ENCODE measurements at places on chromosomes 1 and 21. TPM values are rescaled to one million over a fixed set of nuclear protein-coding genes. Genes with fewer than 3 reads are reported as not detected.

- no peak overlapping the region for H3K4me3 ChIP-seq
- no peaks in the 10 kb centered on the region for H3K36me3 ChIP-seq
- no peak overlapping the region for H3K27ac ChIP-seq
- H3K27me3 ChIP-seq, result no peaks in the 10 kb centered on the region
- no peak for DNase-seq
Measured at GRCh38 chr1:177960939-177961622, 8.8 kb downstream of the SEC16B start.

The EPHA2 gene
- 141 TPM for total RNA-seq

DNA sequence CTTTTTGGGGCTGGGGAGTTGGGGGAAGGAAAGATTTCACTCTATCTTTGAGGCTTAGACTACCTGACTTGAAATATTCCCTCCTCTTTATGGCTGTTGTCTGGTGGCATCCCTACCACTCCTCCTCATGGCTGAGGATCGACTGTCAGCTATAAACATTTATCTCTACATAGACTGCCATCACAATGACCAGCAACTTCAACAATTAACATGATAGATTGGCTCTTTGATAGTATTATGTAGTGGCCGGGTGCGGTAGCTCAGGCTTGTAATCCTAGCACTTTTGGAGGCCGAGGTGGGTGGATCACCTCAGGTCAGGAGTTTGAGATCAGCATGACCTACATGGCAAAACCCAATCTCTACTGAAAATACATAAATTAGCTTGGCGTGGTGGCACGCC, 72.4 kb downstream of the GABPA start:
- peaks cover 7% of the 10 kb centered on the region for H3K27me3 ChIP-seq
- no peak overlapping the region for H3K4me3 ChIP-seq
- no peaks in the 10 kb centered on the region for H3K36me3 ChIP-seq
- no peaks in the 10 kb centered on the region for H3K4me1 ChIP-seq
- no peak overlapping the region for H3K27ac ChIP-seq
- no peak for DNase-seq

DNA sequence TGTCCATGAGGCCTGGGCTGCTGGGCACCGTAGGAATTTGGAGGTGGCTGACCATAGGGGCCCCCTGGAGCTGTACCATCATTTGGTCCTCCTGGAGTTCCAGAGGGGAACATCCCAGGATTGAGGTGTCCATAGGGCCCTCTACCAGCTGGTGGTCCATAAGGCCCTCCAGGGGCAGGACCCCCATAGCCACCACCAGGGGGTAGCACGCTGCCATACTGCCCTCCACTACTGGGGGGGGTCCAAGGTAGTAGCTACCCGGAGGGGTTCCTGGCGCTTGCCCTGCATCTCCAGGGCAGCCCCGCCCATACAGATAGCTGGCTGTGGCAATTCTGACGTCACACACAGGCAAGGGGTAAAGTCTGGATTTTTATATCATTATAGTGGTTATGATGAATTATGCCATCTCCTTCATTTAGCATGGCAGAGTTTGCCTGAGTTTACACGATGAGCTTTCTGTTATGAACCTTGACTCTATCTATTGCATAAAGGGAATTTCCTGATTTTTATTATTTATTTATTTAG, 13.2 kb downstream of the MDM4 start:
- peaks cover 27% of the 10 kb centered on the region for H3K36me3 ChIP-seq
- DNase-seq, result no peak
- no peak overlapping the region for H3K27ac ChIP-seq
- no peak overlapping the region for H3K4me3 ChIP-seq

DNA sequence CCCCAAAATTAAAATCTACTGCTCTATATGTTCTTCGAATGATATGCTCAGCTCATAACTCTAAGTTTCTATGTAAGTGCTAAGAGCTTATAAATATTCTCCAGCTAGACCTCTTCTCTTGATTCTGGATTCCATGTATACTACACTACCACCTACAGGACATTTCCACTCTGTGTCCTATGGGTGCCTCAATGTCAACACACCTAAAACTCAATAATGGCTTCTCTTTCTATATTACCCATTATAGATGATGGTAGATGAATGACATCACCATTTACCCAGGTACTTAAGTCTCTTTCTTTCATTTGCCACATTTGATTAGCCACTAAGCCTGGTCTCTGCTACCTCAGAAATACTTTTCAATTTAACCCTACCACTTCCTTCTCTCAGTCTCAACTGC, 41.3 kb downstream of the TBX19 start:
- DNase-seq, result peak; percentile 56
- H3K27ac ChIP-seq, result no peak overlapping the region
- H3K36me3 ChIP-seq, result no peaks in the 10 kb centered on the region
- no peak overlapping the region for H3K4me3 ChIP-seq

The COL24A1 gene
- total RNA-seq, result not detected

The COL6A2 gene
- 6.1 TPM for total RNA-seq

GRCh38 chr1:46362158-46362557, 21.6 kb downstream of the NSUN4 start:
- H3K36me3 ChIP-seq, result peaks cover 20% of the 10 kb centered on the region
- no peak overlapping the region for H3K4me3 ChIP-seq
- no peaks in the 10 kb centered on the region for H3K4me1 ChIP-seq
- DNase-seq, result no peak

DNA sequence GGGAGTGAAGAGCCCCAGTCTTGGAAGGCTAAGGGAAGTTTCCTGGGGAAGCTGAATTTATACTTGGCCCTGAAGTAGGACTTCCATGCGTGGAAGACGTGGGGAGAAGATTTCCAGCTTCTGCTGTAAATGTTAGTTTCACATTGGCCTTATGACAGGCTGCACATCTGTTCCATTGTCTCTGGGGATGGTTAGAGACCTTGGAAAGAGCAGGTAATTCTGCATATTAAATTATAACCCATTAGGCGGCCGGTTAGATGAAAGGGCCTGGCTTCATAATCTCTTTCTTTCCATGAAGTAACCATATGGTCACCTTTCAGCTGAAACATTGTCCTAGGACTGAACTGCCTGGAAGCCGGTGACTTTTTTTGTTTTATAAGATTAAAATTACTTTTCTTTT, 37.5 kb downstream of the DPT start:
- DNase-seq, result no peak
- H3K27me3 ChIP-seq, result no peaks in the 10 kb centered on the region

GRCh38 chr1:59522925-59523505, 226.1 kb downstream of the FGGY start:
- no peak overlapping the region for H3K27ac ChIP-seq
- no peak for DNase-seq
- H3K4me1 ChIP-seq, result peaks cover 4% of the 10 kb centered on the region
- H3K27me3 ChIP-seq, result no peaks in the 10 kb centered on the region

Measured in endothelial cell of umbilical vein (primary cell).